Activated naive CD4-positive, alpha-beta T cell treated with anti-CD3 and anti-CD28 coated beads, Interleukin-2, amount 50 U/mL, for 72 hours (primary cell): ENCODE measurements at places on chromosomes 11 and 22. TPM values are rescaled to one million over a fixed set of nuclear protein-coding genes. Genes with fewer than 3 reads are reported as not detected.

- no peak for DNase-seq
Observed at GRCh38 chr22:40216041-40216756, 38.5 kb downstream of the TNRC6B start.

DNA sequence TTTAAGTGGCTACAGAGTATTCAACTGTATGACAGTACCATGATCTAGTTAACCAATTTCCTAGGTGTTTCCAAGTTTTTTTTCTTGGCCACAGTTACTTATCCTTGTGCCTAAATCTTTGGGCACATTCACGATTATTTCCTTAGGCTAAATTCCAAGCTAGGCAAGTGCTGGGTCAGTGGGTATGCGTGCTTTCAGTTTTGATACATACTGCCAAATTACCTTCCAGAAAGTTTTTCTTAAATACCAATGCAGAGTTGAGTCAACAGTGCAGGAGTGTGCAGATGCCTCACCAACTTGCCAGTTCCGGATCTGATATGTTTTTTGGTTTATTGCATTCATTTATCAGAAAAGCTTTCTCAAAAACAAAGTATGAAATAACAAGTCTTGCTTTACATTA, 67.9 kb upstream of the OR4B1 start:
- DNase-seq = no peak

DNA sequence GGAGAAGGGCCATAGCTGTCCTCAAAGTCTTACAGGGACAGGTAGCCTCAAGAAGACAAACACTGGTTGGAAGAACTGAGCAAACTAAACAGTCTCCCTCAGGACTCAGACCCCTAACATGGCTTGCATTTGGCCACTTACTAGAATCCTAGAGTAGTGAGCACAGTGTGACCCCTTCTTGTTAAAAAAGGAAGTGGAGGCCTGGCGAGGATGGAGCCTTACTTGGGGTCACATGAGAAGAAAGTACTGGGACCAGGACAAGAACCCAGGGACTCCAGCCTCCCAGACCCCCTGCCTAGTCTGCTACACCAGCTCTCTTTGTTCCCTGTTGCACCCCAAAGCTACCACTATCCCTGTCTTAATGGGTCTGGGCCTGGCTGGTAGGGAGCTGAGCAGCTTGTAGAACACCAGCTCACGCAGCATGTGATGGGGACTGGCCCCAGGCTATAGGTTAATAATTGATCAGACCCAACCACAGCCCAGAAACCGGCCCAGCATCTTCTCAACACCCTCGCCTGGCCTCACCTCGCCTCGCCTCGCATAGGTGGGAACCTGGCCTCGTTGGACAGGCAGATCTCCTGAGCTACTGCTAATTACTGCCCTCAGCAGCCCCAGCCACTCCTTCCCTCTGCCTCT, 17.6 kb downstream of the DGAT2 start:
- DNase-seq = no peak

DNA sequence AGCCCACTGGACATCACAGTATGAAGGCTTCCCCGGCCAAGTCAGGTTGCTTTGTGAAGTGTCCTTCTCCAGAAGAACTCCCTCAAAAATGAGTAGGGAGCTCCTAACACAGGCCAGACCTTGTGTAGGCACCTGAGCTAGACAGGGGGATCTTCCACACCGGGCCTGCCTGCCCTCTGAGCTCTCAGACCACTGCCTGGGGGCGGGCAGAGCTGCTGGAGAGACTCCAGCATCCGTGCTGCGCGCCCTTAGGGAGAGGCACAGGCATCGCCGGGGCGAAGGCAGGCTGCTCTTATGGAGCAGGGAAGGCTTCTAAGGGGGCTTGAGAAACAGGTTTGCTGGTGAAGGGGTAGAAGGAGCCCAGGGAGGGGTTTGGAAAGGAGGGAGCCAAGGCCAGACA, 4.4 kb downstream of the KCNJ5 start:
- no peak for DNase-seq

DNA sequence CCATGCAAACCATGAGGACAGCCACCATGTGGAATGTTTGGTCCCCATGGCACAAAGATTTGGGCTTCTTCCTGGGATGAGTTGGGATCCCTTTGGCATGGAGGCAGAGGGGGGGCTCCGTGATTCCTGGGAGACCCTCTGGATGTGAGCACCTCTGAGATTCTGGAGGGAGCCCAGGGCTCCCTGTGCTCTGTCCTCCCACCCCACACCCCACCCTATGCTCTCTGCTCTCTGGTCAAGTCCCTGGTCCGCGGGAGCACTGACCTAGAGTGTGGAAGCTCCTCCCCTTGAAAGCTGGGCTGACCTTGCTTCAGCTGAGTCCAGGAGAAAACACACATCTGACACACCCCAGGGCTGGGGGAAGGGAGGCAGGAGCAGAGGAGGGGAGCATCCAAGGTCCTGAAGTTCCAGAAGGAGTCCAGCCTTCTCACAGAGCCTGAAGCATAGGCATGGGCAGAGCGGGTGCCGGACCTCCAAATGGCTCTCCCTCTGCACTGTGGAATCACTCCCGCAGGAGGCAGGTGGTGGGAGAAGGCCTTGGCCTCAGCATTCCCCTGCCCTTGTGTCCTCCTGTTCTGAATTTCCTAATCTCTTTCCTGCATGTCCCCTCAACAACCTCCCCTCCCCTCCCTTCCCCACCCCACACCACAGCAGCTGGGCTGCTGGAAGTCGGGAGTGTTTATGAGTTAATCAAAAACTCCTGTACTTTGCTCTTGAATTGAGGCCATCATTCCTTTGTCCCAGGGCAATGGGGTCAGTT, 25.7 kb upstream of the OAF start:
- DNase-seq = no peak

GRCh38 chr11:124719534-124719933, 20.2 kb upstream of the NRGN start:
- no peak for DNase-seq

DNA sequence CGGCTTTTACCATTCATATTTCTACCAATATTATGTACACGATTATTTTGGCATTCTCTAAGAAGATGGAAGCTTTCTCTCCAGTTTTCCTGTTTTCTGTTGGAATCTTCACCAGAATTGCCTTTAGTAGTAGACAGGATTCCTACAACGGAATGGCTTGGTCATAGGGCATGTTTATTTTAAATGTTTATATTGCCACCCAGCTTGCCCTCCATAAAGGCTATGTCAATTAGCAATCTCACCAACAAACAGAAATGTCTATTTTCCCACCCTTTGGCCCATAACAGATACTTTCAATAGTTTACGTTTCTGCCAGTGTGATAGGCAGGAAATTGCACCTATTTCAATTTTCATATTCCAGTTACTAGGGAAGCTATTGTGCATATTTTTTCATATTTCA, 893.5 kb downstream of the NTM start:
- DNase-seq = no peak

- no peak for DNase-seq
Observed at GRCh38 chr11:76443268-76443980, 1.4 kb upstream of the EMSY start.

- no peak for DNase-seq
Observed at GRCh38 chr22:40364431-40364830, 6.0 kb upstream of the SGSM3 start.

DNA sequence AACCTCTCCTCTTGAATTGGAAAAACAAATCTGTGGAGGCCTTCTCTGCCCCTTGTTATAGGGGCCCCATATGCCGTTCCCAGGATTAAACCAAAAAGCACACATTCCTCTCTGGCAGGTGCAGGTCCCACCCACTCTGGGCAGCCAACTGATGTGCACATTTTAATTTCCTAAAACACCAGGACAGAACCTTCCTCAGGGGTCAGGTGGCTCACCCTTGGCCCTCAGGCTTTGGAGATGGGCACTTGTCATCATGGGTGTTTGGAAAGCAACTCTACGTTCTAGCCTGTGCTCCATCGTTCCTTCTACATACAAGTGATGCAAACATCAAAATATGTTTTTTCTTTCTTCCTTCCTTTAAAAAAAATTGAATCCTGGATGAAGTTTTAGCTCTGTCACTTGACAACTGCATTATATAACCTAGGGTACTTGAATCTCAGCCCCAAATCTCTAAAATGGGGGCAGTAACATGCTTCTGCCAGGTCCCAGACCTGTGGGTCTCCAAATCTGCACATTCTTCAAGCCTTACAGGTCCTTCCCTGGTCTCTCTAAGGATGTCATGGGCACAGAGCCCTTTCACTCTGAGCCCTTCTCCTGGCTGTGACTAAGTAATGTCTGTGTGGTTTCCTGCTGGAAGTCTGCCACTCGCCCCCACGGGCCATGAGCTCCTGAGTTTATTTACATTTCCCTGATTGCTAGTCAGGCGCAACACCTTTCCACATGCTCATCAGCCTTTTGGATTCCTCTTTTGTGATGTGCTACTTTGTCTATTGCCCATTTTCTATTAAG, 43.8 kb downstream of the KCNQ1OT1 start:
- DNase-seq = no peak

GRCh38 chr11:95387325-95387724, 156.3 kb upstream of the SESN3 start:
- no peak for DNase-seq

- DNase-seq = no peak
Observed at GRCh38 chr11:42251984-42252383, 792.5 kb upstream of the LRRC4C start.

Gene TRPC6
- not detected for total RNA-seq

Gene SNAP29
- 25.2 TPM for total RNA-seq

Gene ART5
- total RNA-seq = not detected

Gene ROM1
- 1.1 TPM for total RNA-seq
